ENCODE measurements at places on chromosomes 2 and 18.

GRCh38 chr2:223389624-223390023, 212.5 kb downstream of the SCG2 start:
- DNase-seq: no peak

- no peak for DNase-seq
These were observed 3.4 kb downstream of the ZEB2 start for GRCh38 chr2:144516411-144516980.

GRCh38 chr2:177279847-177280246, 15.3 kb upstream of the NFE2L2 start:
- no peak for DNase-seq

- DNase-seq: no peak
These were observed 38.4 kb upstream of the STAT4 start for GRCh38 chr2:191189112-191189635.

DNA sequence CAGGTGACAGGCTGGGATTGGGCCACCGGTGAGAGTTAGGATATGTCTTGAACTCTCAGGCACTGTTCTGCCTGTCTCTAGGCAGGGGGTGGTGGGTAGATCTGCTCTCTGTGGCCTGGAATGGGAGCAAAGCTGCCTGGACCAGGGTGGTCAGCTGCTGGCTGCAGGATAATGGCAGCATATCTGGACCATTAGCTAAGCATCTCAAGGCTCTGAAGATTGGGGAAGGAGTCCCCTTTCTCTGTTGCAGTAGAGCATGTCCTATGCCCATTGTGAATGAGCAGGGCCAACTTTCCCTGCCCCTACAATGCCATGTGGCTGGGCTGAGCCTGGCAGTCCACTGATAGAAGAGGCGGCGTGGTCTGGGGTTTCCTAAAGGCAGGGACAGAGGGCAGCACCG, 34.6 kb downstream of the LOXHD1 start:
- no peak for DNase-seq

- DNase-seq: no peak
These were observed 657.2 kb downstream of the NRXN1 start for GRCh38 chr2:50374711-50375110.

- no peak for DNase-seq
These were observed 7.4 kb upstream of the RMC1 start for GRCh38 chr18:23495723-23496440.

GRCh38 chr2:184646177-184646576, 47.8 kb downstream of the ZNF804A start:
- DNase-seq: no peak

DNA sequence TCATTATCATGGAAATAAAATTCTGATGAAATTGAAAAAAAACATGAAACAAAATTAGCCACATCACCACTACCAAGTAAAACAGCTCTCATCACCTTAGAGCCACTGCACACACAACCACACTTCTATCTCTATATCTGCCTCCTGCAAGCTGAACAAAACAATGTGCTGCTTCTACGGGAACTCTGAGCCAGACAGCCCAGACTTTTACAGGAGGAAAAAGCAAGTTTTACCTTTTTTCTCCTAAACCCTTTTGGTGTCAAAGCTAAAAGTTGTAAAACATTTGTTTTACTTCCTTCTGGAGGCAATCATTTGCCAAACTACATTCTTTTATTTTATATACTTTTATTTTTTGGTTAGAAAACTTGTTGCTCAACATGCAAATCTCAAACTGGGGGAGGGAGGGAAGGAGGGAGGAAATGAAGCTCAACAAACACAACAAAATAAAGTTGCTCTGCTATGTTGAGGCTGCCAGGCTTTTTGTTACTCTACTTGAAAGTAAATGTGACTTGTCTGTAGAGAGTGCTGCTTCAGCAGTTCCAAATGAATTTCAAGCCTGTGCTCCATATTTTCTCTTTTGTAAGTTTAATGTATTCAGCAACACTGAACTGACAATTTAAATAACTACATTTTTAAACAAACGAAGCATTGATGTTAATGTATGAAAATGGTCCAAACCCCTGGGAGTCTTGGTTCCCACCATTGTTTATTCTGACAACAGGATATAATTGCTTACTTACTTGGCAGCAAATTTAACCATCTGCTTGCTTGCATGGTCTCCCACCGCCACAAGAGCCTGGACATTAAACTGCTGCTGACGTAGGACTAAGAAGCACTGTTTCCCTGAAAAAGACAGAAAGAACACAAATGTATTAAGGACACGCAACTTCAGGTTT, 24.5 kb downstream of the DARS1 start:
- no peak for DNase-seq

GRCh38 chr2:45024600-45025291, 15.5 kb upstream of the SIX2 start:
- no peak for DNase-seq

DNA sequence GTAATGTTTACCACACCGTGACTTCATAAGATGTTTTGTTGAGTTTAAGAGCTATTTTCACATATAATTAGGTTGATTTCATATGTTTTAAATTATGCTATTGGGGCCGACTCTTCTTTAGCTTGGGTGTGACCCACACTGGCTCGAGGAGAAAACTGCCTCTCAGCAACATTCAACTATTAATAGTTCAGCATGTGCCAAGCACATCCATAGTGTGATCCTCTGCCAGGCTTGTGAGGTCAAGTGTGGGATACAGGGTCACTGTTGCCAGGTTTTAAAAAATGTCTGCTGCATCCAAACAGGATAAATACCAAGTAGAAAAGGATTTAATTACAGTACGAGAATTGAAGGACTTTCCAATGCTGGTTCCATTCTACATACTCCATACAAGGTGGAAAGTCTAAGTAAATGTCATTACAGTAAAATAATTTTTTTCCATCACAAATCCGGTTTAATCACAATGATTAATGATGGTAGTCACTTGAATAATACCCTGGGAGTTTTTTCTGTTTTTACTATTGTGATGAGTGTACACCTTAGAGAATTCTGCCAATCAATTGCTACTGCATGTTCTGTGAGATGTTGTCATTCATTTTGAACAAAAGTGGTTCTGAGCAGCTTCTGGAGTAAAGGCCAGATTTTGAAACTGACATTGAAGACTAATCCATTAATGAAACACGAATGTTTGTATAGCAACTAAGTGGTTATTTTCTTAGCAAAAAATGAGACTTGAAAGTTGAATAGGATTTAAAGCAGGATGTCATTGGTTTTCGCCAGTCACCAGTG, 84.5 kb downstream of the ABI2 start:
- no peak for DNase-seq
